ENCODE measurements at places on chromosomes 1 and 21. TPM values are rescaled to one million over a fixed set of nuclear protein-coding genes. Genes with fewer than 3 reads are reported as not detected.

The CDA gene
- total RNA-seq = not detected

The H3-3A gene
- 86.2 TPM for total RNA-seq

The RORC gene
- under 0.01 TPM for total RNA-seq

The GBP6 gene
- total RNA-seq = under 0.01 TPM

The TGFB2 gene
- total RNA-seq = 13.9 TPM

The LY9 gene
- total RNA-seq = not detected

The PROX1 gene
- under 0.01 TPM for total RNA-seq

The DNAI4 gene
- total RNA-seq = 12.1 TPM

The CA6 gene
- not detected for total RNA-seq

The FHAD1 gene
- total RNA-seq = 0.66 TPM

The C8A gene
- not detected for total RNA-seq

The ORC1 gene
- total RNA-seq = 0.26 TPM

The LAD1 gene
- not detected for total RNA-seq

The CFHR3 gene
- total RNA-seq = 0.26 TPM

The OR2L2 gene
- under 0.01 TPM for total RNA-seq

The RGS7 gene
- total RNA-seq = 0.51 TPM

The ZNF695 gene
- total RNA-seq = 2.6 TPM

The PLA2G4A gene
- 3.9 TPM for total RNA-seq

The GBP2 gene
- 96.8 TPM for total RNA-seq

The PDZK1 gene
- total RNA-seq = 1.5 TPM

The CRABP2 gene
- 70.4 TPM for total RNA-seq

The NPHS2 gene
- total RNA-seq = not detected

The S100A7 gene
- not detected for total RNA-seq

The GNG12 gene
- 103 TPM for total RNA-seq

The ACTL8 gene
- not detected for total RNA-seq

The TTC34 gene
- total RNA-seq = under 0.01 TPM

The GPN2 gene
- 9.0 TPM for total RNA-seq

The TSPAN1 gene
- total RNA-seq = 0.26 TPM

The RGS16 gene
- total RNA-seq = 0.33 TPM
